Naive thymus-derived CD4-positive, alpha-beta T cell (primary cell): ENCODE measurements at places on chromosomes 7 and 10.
A peak's percentile ranks its signal among the peaks of the same experiment; 100 is the strongest.

DNA sequence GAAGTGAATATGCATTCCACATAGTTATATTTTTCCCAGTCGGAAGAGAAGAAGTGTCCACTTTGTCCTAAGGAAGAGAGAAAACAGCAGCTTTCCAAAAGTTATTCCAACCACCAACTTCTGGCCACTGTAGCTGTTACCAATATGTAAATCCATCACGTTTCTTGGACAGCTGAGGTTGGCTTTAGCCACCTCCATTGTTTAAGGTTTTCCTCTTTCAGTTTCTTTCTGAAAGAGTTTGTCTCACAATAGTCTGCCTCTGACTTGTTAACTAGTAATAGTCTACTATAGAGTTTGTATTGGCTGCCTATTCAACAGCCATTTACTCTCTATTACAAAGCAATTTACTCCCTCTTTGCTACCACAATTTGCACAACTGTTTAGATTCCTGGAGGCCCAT is 457.6 kb upstream of the LRRN3 start:
- no peak for DNase-seq
- H3K4me3 ChIP-seq: no peak overlapping the region
- no peaks in the 10 kb centered on the region for H3K36me3 ChIP-seq
- H3K27ac ChIP-seq: no peak overlapping the region
- no peaks in the 10 kb centered on the region for H3K27me3 ChIP-seq
- H3K4me1 ChIP-seq: no peaks in the 10 kb centered on the region

GRCh38 chr7:94478648-94479214 is 30.9 kb upstream of the CASD1 start:
- no peak for DNase-seq
- no peaks in the 10 kb centered on the region for H3K27me3 ChIP-seq
- H3K36me3 ChIP-seq: no peaks in the 10 kb centered on the region
- no peak overlapping the region for H3K4me3 ChIP-seq

GRCh38 chr10:11274452-11274851 is 256.8 kb downstream of the CELF2 start:
- DNase-seq: no peak
- H3K4me1 ChIP-seq: no peaks in the 10 kb centered on the region
- H3K36me3 ChIP-seq: peaks cover 98% of the 10 kb centered on the region
- no peak overlapping the region for H3K27ac ChIP-seq
- no peak overlapping the region for H3K4me3 ChIP-seq

DNA sequence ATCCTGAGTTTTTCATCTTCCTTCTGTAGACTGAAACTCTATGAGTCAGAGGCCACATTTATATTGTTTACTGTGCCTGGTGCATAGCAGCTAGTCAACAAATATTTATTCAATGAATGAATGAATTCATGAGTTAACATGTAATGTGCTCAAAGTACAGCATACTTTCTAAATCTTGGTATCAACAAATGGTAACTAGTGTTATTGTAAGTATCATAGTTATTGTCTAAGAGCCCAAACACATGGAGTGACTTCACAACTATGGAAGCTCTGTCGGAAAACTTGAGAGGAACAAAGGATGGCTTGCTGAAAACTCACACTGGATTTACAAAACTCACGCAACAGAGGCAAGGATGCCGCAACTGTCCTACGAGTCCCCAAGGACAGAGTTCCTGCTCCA is 35.9 kb downstream of the DENND2A start:
- no peaks in the 10 kb centered on the region for H3K27me3 ChIP-seq
- no peak overlapping the region for H3K4me3 ChIP-seq
- H3K27ac ChIP-seq: no peak overlapping the region
- no peaks in the 10 kb centered on the region for H3K36me3 ChIP-seq
- no peak for DNase-seq
- H3K4me1 ChIP-seq: no peaks in the 10 kb centered on the region

- H3K4me1 ChIP-seq: peaks cover 12% of the 10 kb centered on the region
- H3K27ac ChIP-seq: no peak overlapping the region
- DNase-seq: no peak
- no peak overlapping the region for H3K4me3 ChIP-seq
These were observed 66.3 kb upstream of the KLF6 start for GRCh38 chr10:3850999-3851937.

DNA sequence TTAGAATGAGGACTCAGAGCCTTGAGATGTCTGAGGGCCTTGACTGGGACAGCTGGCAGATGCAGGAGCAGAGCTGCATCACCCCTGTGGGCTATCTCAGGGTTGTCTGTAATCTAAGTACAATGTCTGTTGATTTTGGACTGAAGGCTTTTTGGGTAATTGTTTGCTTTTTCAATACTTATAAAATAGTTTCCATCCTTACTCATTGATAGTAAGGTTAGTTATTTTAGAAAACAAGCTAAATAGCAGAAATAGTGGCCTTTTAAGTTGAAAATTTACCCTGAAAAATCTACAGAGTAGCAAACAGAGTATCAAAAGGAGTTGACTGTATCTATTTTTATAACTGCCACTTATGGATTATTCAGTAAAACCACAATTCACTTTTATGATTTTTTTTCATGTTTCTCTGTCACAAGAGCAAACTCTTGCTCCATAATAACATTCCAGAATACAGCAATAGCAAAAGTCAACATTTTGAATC is 179.7 kb downstream of the CFTR start:
- no peaks in the 10 kb centered on the region for H3K36me3 ChIP-seq
- H3K27ac ChIP-seq: no peak overlapping the region
- no peak for DNase-seq
- H3K27me3 ChIP-seq: no peaks in the 10 kb centered on the region

- no peaks in the 10 kb centered on the region for H3K27me3 ChIP-seq
- H3K4me1 ChIP-seq: no peaks in the 10 kb centered on the region
- no peak for DNase-seq
- no peak overlapping the region for H3K4me3 ChIP-seq
- H3K36me3 ChIP-seq: no peaks in the 10 kb centered on the region
These were observed 169.2 kb upstream of the LYZL2 start for GRCh38 chr10:30798646-30799185.

GRCh38 chr10:29465384-29465783 is 169.4 kb downstream of the SVIL start:
- peaks cover 80% of the 10 kb centered on the region for H3K36me3 ChIP-seq
- no peak overlapping the region for H3K4me3 ChIP-seq
- no peaks in the 10 kb centered on the region for H3K27me3 ChIP-seq
- H3K4me1 ChIP-seq: no peaks in the 10 kb centered on the region

GRCh38 chr10:73559590-73559989 is 31.6 kb downstream of the USP54 start:
- no peaks in the 10 kb centered on the region for H3K36me3 ChIP-seq
- no peaks in the 10 kb centered on the region for H3K4me1 ChIP-seq
- no peak for DNase-seq

- H3K4me1 ChIP-seq: peaks cover 87% of the 10 kb centered on the region
- no peaks in the 10 kb centered on the region for H3K27me3 ChIP-seq
- H3K4me3 ChIP-seq: peak overlapping the region; percentile 21
- H3K36me3 ChIP-seq: no peaks in the 10 kb centered on the region
These were observed 70.5 kb downstream of the ADD3 start for GRCh38 chr10:110078317-110078716.

DNA sequence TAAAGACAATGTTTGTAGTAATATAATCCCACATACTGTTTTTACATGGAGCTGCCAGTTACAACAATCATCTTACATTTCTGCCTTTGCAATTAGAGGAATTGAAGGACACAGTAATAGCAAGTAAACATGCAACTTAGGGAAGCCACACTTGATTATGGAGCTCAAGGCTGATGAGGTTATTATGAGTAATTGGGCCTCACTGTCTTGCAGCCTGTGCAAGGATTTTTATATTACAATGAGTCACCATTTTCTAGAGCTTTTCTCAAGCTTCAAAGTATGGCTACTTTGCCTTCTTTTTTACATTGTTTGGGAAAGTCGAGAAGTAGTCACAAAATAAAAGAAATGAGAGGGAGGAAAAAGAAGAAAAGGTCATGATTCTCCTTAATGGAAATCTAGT is 226.4 kb downstream of the KIAA1217 start:
- no peak overlapping the region for H3K27ac ChIP-seq
- H3K4me3 ChIP-seq: no peak overlapping the region
- H3K4me1 ChIP-seq: no peaks in the 10 kb centered on the region
- H3K27me3 ChIP-seq: no peaks in the 10 kb centered on the region

GRCh38 chr7:48312151-48312550 is 140.9 kb downstream of the ABCA13 start:
- H3K4me3 ChIP-seq: no peak overlapping the region
- H3K4me1 ChIP-seq: no peaks in the 10 kb centered on the region
- no peak for DNase-seq
- H3K27ac ChIP-seq: no peak overlapping the region

DNA sequence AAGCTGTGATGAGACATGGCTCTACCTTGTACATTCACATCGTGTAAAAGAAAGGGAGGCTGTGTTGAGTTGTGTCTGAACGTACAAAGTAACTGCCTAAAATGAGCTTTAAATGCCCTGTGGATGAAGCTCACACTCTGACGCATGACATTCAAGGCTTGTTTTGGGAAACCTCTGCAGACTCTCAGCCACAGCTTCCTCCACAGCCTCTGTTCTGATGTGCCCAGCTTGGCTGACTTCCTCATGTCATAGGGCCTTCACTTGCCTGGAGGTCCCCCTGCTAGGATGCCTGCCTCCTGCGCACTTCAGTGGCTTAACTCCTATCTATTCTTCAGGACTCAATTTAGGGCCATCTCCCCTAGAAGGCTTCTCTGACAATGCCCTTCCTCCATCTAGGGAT is 230.0 kb upstream of the HABP2 start:
- H3K36me3 ChIP-seq: no peaks in the 10 kb centered on the region
- H3K27me3 ChIP-seq: no peaks in the 10 kb centered on the region
- H3K27ac ChIP-seq: no peak overlapping the region
- no peak for DNase-seq
- H3K4me3 ChIP-seq: no peak overlapping the region
